Activated T-helper 9 cell treated with anti-CD3 and anti-CD28 coated beads, Interleukin-2, amount 50 U/mL, for 16 hours (primary cell): ENCODE measurements at places on chromosomes 12 and 14.
A peak's percentile ranks its signal among the peaks of the same experiment; 100 is the strongest.

DNA sequence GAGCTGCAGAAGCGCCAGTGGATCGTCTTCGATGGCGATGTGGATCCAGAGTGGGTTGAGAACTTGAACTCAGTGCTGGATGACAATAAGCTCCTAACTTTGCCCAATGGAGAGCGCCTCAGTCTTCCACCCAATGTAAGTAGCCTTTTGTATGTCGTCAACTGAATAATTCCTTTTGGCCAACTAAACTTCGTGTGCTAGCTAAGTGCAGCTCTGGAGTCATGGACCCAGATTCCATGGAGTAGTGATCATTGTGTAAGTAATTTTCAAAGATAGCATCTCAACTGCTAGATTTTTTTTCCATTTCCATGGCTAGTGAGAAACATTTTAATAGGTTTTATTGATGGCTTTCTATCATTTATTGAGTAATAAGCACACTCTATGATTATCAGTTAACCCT, 48.0 kb downstream of the DYNC1H1 start:
- no peak for DNase-seq

DNA sequence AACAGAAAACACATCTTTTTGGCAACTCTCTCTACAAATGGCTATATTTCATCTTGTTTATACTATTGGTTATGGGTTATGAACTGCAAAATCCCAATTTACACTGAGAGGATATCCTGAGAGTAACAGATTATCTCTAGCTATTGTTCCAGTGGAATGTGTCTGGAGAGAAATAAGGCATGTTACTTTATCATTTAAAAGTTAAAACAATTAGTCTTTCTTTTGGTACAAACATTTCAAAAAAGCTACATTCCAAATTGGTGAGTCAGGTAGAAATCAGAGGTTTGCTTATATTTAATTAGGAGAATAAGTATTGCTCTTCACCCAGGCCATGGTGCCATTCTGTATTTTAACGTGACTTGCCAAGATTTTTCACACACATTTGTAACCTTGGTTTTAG, 411.6 kb downstream of the CCER1 start:
- no peak for DNase-seq

- DNase-seq: no peak
Measured at GRCh38 chr12:55188974-55189556, 31.8 kb upstream of the OR10A7 start.

GRCh38 chr12:15534874-15535273, 212.6 kb downstream of the PTPRO start:
- DNase-seq: no peak

- DNase-seq: no peak
Measured at GRCh38 chr12:111216387-111217159, 152.3 kb downstream of the PHETA1 start.

- DNase-seq: no peak
Measured at GRCh38 chr12:118958520-118958919, 22.8 kb upstream of the SRRM4 start.

GRCh38 chr14:47678993-47679392, 3.6 kb upstream of the MDGA2 start:
- no peak for DNase-seq

DNA sequence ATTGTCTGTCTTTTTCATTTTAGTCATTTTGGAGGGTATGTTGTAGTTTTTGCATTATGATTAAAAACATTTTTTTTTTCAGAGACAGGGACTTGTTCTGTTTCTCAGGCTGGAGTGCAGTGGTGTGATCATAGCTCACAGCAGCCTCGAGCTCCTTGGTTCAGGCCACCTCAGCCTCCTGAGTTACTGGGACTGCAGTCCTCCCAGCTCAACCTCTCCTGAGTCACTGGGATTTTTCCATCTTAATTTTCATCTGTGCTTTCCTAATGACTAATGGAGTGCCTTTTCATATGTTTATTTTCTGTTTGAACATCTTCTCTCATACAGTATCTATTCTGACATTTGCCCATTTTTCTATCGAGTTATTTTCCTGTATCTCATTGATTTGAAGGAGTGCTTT, 52.6 kb downstream of the DYRK2 start:
- no peak for DNase-seq

DNA sequence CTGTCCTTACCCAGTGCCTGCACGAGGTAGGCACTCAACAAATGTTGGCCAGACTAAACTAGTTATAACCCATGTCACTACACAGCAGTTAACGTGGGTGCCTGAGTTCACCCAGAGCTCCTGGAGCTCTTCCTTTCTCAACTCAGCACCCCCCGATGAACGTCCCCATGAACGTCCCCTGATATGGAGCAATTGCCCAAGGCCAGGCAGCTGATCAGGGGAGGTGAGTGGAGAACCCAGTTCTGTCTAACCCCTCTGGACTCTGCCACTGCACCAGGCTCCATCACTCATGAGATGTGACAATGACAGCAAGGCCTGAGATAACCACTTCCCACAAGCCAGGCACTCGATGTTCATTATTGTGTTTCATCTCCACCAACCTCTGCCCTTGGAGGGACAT, 199.0 kb downstream of the BCL11B start:
- no peak for DNase-seq

- DNase-seq: no peak
Measured at GRCh38 chr14:83827383-83827782, 1702.6 kb upstream of the FLRT2 start.

DNA sequence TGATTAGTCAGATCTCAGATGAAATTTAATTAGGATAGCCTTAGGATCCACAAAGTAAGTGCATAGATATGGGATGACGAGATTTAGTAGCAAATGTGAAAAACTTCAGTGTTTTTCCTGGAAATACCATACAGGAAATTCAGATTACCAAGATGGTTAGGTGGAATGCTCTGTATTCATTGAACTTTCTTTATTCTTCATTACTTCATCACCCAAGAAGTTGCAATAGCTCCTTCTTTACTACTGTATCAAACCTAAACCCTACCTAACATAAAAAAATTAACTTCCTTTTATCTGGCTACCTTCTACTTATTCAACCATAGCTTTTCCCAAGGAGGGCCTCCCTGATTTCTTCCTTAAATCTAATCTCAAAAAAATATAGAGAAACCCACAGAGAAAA, 100.4 kb downstream of the TTC6 start:
- no peak for DNase-seq

GRCh38 chr12:47824198-47824597, 4.5 kb upstream of the HDAC7 start:
- no peak for DNase-seq

DNA sequence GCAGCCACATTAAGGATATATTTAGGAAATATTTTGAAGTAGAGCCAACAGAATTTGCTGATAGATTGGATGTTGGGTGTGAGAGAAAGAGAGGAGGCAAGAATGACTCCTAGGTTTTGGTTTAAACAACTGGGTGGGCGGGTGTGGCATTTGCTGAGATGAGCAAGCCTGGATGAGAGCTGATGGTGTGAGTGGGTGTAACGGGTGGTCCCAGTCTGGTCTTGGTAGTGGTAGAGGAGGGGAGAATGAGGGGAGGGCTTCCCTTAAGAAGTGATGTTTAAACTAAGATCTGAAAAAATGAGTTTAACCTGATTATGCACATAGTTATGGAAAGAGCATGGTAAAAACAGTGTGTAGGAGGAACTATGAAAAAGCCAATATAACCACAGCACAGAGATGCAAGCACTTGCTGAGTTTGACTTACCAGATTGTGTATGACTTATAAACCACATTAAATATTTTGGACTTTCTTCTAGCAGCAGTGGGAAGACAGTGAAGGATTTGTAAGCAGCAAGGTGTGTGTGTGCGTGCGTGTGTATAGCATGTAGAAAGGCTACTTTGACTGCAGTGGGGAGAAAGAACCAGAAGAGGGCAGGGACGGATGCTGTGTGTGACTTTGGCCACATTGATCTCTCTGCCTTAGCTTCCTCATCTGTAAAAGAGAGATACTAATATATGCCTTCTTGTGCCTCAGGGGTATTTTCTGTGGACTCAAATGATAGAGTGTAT, 139.7 kb downstream of the PRIMA1 start:
- DNase-seq: no peak

- no peak for DNase-seq
Measured at GRCh38 chr12:61546296-61546695, 713.9 kb upstream of the USP15 start.

GRCh38 chr14:35789651-35790050, 19.4 kb downstream of the RALGAPA1 start:
- no peak for DNase-seq

GRCh38 chr12:114335607-114336006, 70.3 kb downstream of the TBX5 start:
- DNase-seq: no peak

DNA sequence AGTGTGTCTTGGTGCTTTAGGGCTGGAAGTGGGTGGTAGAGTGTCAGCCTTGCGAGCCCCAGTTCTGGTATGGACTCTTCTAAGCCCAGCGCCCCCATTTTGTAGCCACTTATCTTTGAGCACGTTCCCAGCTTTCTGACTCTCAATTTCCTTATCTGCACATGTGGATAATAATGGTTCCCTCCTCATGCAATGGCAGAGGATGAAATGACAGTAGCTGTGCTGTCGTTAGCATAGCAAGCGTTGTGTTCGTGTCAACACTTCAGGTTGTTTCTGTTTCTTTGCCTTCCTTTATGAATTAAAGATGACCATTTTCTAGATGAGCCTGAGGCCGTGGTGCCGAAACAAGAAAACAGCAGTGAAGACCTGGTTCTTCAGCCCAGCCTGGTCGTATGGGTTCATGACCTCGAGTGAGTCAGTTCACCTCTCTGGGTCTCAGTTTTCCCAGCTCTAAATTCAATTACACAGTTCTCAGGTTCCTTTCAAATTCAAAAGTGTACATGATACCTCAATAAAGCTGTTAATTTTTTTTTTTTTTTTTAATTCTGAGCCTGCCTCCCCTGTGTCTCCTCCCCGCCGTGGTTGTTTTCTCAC, 233.0 kb downstream of the SLC41A2 start:
- DNase-seq: no peak

DNA sequence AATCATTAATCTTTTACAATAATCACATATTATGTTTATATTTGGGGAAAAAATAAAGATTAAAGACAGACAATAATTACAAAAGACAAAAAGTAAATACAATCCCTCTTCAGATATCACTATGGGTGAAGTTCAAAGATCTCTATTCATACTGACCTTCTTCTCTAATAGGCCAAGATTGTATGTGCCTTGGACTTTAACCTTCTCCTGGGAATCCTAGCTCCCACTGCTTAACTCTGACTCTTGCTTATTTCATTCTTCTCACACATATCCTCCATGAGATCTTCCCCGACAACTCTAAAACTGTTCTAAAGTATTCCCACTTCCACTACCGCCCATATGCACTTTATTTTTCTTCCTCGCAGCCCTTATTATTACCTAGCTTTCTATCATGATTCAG, 83.8 kb downstream of the EEA1 start:
- DNase-seq: no peak

DNA sequence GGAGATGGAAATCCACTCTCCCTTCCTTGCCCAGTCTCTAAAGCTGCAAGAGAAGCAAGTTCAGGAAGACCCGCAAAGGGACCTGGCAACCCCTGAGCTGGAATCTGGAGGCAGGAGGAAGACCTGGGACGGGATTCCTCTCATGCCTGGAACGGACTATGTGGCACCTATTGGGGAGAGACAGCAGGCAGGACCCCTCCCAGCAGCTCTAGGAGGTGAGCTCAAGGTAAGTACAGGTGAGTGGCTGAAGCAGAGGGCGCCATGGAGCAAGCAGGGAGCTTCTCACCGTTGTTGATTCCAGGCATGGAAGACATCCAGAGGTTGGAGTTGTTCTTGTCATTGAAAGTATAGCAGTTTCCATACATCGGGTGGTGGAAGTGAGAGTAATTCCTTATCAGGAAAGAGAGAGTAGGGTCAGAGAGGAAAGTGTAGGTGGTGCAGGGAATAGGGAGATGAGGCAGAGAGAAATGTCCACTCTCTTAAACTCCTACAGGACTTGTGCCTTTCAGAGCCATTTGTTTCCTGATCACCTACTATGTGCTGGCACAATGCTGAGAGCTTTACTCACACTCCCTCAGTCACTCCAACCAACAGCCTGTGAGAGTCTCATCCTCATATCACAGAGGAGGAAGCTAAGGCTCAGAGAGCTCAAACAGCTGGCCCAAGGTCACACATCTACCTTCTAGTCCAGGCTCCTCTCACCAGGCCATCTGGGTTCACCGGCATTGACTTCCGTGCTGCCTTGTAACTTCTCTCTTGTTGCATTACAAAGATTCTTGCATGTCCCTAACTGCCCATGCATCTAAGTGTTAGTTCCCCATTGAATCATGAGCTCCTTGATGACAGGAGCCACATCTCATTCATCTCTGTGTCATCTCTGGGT, 13.9 kb upstream of the TNFRSF1A start:
- DNase-seq: no peak

GRCh38 chr12:108063192-108063591, 65.9 kb upstream of the WSCD2 start:
- DNase-seq: no peak

GRCh38 chr12:116247377-116247776, 30.1 kb downstream of the MED13L start:
- DNase-seq: no peak

- no peak for DNase-seq
Measured at GRCh38 chr14:104632781-104633180, 28.2 kb upstream of the TMEM179 start.

GRCh38 chr12:127193341-127193740, 1073.6 kb upstream of the TMEM132C start:
- no peak for DNase-seq

- DNase-seq: no peak
Measured at GRCh38 chr14:92501891-92502351, 11.7 kb upstream of the RIN3 start.

- no peak for DNase-seq
Measured at GRCh38 chr12:16187660-16188059, 89.8 kb downstream of the SLC15A5 start.

DNA sequence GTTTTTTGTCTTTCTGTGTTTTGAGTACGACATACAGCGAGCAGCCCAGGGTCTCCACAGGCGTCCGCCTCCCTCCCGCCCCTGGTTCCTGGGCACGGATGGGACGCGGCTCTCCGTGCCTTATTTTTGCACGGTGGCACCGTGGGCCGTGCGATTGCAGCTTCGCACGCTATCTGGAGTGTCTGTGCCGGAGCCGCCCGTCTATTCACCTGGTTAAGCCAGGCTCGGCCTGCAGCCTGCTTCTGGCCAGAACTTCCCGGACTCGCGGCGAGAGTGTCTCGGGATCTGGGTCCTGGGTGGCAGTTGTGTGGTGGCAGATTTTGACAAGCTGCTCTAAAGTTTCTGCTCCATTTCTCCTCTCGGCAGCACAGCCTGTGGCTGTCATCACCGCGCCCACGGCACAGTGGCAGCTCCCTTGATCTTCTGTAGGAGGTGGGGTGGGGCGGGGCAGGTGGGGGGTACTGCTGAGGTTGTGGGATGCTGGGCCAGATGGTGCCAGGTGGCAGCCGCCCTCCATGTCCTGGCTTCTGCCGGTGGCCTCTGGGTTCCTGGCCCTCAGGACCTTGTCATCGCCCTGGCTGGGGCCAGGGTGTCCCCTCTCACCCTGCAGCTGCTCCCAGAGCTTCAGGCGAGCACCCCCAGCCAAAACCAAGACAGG, 2.9 kb downstream of the MMP17 start:
- peak; percentile 6 for DNase-seq
